ENCODE measurements at places on chromosomes 3 and 15.

- H3K36me3 ChIP-seq, result no peaks in the 10 kb centered on the region
- H3K27ac ChIP-seq, result peak overlapping the region; percentile 68
- peaks cover 76% of the 10 kb centered on the region for H3K4me1 ChIP-seq
- no peaks in the 10 kb centered on the region for H3K27me3 ChIP-seq
- H3K4me3 ChIP-seq, result no peak overlapping the region
These were observed 37.5 kb downstream of the EHD4 start for GRCh38 chr15:41934843-41935242.

- DNase-seq, result no peak
- no peaks in the 10 kb centered on the region for H3K27me3 ChIP-seq
- no peak overlapping the region for H3K27ac ChIP-seq
- no peaks in the 10 kb centered on the region for H3K4me1 ChIP-seq
- no peak overlapping the region for H3K4me3 ChIP-seq
- no peaks in the 10 kb centered on the region for H3K36me3 ChIP-seq
These were observed 80.7 kb downstream of the FMN1 start for GRCh38 chr15:33113666-33114373.

DNA sequence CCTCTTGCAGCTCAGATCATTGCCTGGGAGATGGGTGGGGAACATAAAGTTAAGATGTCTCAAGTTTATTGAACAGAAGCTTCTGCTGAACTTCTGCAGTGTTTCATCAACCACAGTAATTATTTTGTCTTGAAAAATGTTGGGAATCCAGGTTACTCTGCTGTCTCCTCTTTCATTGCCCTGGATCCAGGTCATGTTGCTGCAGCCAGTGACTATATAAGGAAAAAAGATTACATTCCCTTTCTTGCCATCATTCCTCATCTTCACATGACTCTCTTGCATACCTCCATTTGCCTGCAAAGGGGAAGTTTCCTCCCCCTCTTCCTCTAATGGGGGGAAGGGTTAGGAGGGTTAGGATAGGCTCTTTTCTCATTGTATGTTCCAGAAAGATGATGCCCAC lies 15.1 kb downstream of the GMNC start:
- no peak for DNase-seq
- H3K27ac ChIP-seq, result no peak overlapping the region
- H3K27me3 ChIP-seq, result no peaks in the 10 kb centered on the region
- H3K4me1 ChIP-seq, result no peaks in the 10 kb centered on the region
- H3K4me3 ChIP-seq, result no peak overlapping the region
- H3K36me3 ChIP-seq, result no peaks in the 10 kb centered on the region

GRCh38 chr15:72685925-72686794 lies at the start of the genes BBS4 and HIGD2B:
Gene BBS4 (plus strand): TSS chr15:72686207. CDS start chr15:72686228, 21 bp downstream.
Gene HIGD2B (minus strand): TSS chr15:72686182. CDS start chr15:72676374, 9,808 bp downstream.
- H3K27ac ChIP-seq, result peak within 1 kb of the TSS; percentile 89
- H3K4me1 ChIP-seq, result peaks cover 9% of the 10 kb centered on the region
- no peaks in the 10 kb centered on the region for H3K27me3 ChIP-seq
- peak within 1 kb of the TSS; percentile 64 for H3K4me3 ChIP-seq

GRCh38 chr3:87006844-87007439 lies 16.0 kb upstream of the VGLL3 start:
- no peaks in the 10 kb centered on the region for H3K4me1 ChIP-seq
- H3K27ac ChIP-seq, result no peak overlapping the region
- no peak overlapping the region for H3K4me3 ChIP-seq
- no peaks in the 10 kb centered on the region for H3K27me3 ChIP-seq
- H3K36me3 ChIP-seq, result no peaks in the 10 kb centered on the region

GRCh38 chr15:53160092-53160704 lies 370.1 kb upstream of the ONECUT1 start:
- H3K4me3 ChIP-seq, result no peak overlapping the region
- H3K36me3 ChIP-seq, result no peaks in the 10 kb centered on the region
- H3K27ac ChIP-seq, result no peak overlapping the region
- DNase-seq, result no peak

- DNase-seq, result no peak
- no peaks in the 10 kb centered on the region for H3K4me1 ChIP-seq
- H3K36me3 ChIP-seq, result no peaks in the 10 kb centered on the region
- no peak overlapping the region for H3K4me3 ChIP-seq
These were observed 159.8 kb downstream of the WNT5A start for GRCh38 chr3:55327131-55327920.
